ENCODE measurements at places on chromosomes 7 and 10.

DNA sequence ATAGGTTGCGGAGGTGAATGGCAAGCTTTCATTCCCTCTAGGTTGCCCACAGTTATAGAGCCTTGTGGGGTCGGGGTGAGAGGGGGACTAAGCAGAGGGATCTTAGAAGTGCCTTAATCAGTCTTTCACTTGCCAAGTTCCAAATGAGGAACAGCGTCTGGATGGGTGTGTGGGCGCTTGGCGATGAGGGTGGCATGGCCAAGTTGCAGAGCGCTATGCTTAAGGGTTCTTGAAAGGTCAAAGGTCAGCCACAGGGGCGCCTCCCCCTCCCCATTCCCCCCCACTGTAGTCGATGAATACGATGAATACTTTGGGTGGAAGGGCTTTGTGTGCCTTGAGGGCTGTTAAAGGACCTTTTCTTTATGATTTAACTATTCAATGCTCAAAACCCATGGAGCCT is 185.0 kb downstream of the TCF7L2 start:
- no peak for DNase-seq

GRCh38 chr7:82289152-82289535 is 154.4 kb downstream of the CACNA2D1 start:
- no peak for DNase-seq

GRCh38 chr10:75015442-75015841 is 96.0 kb upstream of the SAMD8 start:
- DNase-seq, result no peak

DNA sequence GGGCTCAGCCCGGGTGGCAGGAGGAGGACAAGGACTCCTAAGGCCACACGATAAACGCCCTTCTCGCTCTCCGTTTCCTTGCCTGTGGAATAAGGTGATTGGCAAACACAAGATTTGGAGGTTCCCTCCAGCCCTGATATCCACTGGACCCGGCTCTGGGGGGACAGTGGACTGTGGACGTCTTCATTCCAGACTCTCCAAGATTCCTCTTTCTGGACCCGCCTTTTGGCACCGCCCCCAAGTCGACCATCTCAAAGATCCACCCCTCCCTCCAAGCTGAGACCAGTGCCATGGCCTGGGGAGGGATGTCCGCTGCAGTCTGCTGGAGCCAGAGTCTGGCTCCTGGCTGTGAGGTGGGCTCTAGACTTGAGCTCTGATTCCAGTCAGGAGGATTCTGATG is 23.6 kb downstream of the ZNF783 start:
- no peak for DNase-seq

DNA sequence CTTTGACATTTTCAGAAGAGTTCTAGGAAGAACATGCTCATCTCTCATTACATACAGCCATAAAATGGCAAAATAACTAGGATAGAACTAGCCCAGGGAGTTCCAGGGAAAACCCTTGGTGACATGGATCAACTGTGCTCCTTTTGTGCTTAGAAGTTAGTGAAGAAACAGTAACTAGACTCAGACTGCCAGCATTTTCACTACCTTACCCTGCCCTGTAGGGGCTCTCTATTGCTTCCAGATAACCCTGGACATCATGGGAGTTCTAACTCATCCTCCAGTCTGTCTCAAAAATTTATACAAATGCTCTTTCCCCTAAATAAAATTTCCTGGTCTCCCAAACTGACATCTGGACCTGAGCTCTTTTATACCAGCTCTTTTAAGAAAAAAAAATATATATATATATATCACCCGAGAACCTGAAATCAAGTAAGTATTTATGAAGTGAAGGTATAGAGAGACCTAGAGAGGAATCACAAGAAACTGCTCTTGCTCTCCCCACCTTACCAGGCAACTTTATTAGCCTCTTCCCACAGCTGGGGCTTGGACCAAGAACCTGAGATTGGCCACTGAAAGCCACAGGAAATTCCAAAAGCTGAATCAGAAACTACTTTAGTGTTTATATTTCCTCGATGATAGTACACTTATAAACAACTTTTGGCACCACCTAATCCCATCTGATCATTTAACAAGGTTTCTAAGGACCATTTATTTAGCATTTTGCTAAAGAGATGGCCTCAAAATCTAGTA is 101.4 kb downstream of the RELN start:
- DNase-seq, result no peak
